ENCODE measurements at places on chromosomes 5 and 9.
A peak's percentile ranks its signal among the peaks of the same experiment; 100 is the strongest.

DNA sequence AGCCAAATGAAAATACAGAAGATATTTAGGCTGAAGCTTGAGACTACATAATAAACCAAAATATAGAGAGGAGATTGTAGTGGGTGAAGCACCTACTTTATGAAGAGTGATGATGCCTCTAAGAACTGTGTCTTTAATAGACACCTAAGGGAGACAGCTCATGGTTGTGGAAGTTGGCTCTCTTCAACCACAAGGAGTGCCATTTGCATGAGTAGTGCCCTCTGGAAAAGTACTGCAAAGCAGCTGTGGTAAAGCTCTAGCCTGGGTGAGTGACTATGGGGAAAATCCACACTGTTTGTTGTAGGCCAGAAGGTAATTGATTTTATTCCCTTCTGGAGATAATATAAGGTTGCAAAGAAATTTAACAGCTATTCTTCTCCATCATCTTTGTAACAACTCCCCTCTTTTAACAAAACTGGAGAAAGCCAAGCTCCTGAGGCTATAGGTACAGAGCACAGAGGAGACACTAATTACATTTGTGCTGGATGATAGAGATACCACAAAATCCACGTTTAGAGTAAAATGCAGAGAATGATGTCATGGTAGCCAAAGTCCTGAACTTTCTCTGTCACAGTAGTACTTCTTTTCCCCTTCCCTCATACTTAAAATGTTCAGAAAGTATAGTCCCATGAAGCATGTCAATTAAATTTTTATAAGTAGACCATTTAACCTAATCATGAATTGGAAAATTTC lies 122.8 kb downstream of the STARD4 start:
- peak; percentile 83 for DNase-seq

- DNase-seq = no peak
These were observed 63.1 kb upstream of the NREP start for GRCh38 chr5:111820072-111820471.

- DNase-seq = no peak
These were observed 12.2 kb downstream of the ZNF618 start for GRCh38 chr9:113888336-113888735.

DNA sequence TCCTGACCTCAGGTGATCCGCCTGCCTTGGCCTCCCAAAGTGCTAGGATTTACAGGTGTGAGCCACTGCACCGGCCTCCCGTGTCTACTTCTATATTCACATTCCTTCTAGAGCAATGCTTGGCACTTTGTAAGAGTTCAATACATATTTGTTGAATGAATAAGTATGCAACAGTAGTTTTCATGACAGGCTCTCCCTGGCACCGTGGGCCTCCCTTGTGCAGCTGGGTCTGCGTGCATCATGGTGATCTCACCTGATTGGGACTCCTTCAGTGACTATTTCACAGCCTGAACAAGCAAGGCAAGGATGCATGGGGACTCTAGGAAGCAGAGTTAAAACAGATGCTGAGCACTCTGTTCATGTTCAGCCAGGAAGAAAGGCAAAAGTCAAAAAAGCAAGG lies 6.8 kb upstream of the ZBTB34 start:
- DNase-seq = peak; percentile 46
